ENCODE measurements at places on chromosomes 2 and 18. TPM values are rescaled to one million over a fixed set of nuclear protein-coding genes. Genes with fewer than 3 reads are reported as not detected.

CRYGD gene
- not detected for total RNA-seq

FBXO41 gene
- 0.29 TPM for total RNA-seq

SULT1C2 gene
- 1.2 TPM for total RNA-seq

SAG gene
- total RNA-seq = not detected

KCNS3 gene
- 2.7 TPM for total RNA-seq

C1QL2 gene
- not detected for total RNA-seq

KCNIP3 gene
- total RNA-seq = 0.29 TPM

MEP1B gene
- not detected for total RNA-seq

VRK2 gene
- 22.1 TPM for total RNA-seq

CRYBA2 gene
- total RNA-seq = not detected

All from osteoblast (primary cell).